ENCODE measurements at places on chromosomes 12 and 14.

DNA sequence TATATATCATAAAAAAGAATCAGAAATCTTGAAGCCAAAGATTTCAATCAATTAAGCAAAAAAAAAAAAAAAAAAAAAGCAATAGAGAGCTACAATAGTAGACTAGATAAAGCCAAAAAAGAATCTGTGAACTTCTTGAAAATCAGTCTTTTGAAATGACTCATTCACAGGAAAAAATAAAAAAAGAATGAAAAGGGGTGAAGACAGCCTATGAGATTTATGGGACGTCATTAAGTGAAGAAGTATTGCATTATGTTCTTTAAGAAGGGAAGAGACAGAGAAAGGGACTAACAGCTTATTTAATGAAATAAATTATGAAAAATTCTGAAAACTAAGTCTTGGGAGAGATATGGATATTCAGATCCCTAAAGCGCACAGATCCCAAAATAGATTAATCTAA is 103.8 kb downstream of the ACSS3 start:
- no peak for DNase-seq

DNA sequence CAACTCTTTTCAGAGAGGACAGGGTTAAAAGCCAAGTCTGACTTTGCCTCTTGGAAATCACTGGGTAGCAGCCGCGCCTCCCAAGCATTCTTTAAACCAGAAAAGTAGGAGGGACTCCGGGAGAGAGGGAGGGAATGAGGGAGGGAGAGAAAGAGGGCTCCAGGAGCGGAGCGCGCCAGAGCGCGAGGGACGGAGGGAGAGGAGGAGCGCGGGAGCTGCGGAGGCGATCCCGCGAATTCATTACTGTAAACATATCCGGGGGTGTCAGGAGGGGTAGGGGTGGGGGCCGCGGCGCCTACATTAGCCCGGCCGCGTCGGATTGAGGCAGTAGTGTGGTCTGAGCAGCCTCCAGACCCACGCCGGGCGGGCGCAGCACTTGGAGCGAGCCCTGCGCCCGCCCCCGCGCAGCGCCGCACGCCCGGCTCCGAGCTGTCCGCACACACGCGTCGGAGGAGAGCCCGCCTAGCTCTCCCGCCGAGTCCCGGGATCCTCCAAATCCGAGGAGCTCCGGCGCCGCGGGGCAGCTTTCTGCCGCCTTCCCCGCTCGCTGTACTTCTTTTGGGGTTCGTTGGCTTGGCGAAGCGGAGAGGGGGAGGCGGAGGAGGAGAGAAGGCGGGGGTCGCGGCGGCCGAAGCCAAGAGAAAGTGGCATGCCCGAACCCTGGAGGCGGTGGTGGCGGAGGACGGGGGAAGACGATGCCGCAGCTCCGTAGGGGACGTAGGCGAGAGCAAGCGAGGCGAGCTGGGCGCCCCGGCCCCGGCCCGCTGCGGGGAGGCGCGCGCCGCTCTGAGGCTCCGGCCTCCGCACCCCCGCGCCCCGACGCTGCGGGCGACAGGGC is 3.3 kb downstream of the FLRT2 start:
- DNase-seq = peak; percentile 76

GRCh38 chr12:120688527-120689071 is 1.6 kb downstream of the MLEC start:
- DNase-seq = no peak

DNA sequence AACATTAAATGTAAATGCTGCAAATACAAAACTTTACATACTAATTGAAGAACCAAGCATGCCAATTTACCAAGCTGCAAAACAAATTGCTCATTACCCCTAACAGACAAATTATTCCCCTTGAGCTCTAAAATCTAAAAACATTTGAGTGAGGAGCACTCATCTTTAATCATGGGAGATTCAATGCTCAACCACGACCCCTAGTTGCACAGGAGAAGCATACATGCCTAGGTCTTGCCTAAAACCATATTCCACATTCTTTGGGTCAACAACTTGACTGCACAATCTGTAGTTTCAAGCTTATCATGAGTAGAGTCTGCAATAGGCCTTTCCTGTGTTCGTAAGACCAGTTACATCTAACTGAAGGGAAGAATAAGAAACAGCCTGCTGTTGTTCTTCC is 69.7 kb downstream of the MGAT4C start:
- no peak for DNase-seq

GRCh38 chr12:103673891-103674375 is 86.9 kb downstream of the STAB2 start:
- DNase-seq = no peak

GRCh38 chr12:118553856-118554504 is 177.6 kb downstream of the SUDS3 start:
- DNase-seq = no peak

- DNase-seq = no peak
These were observed 508 bp downstream of the HNRNPC start for GRCh38 chr14:21268617-21269251.

DNA sequence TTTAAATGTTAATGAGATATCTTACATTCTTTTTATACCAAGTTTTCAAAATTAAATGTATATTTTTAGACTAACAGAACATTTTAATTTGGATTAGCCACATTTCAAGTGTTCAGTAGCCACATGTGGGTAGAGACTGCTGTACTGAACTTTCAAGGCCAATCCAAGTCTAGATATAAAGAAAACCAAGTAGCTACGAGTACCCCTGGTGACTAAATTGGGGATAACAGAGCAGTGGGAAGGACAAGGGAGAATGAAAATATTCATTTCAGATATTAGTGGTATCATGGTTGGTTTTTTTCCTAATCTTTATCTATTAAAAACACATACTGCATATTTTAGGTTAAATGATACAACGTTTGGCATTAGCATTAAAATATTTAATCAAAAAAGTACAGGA is 69.4 kb upstream of the RHOJ start:
- no peak for DNase-seq

DNA sequence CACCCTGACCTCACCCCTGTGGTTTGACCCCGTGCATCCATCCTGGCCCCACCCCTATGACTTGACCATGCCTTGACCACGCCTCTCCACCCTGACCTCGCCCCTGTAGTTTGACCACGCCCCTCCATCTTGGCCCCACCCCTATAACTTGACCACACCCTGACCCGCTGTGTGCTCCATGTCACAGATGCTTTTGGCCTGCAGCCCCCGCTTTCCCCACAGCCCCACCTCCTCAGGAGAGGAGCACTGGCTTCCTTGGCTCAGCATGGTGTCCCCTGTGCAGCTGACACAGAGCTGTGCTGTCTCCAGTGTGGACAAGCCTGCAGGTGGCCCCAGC is 269.9 kb upstream of the SFSWAP start:
- no peak for DNase-seq

GRCh38 chr12:51012570-51013236 is 13.5 kb downstream of the SLC11A2 start:
- DNase-seq = no peak

DNA sequence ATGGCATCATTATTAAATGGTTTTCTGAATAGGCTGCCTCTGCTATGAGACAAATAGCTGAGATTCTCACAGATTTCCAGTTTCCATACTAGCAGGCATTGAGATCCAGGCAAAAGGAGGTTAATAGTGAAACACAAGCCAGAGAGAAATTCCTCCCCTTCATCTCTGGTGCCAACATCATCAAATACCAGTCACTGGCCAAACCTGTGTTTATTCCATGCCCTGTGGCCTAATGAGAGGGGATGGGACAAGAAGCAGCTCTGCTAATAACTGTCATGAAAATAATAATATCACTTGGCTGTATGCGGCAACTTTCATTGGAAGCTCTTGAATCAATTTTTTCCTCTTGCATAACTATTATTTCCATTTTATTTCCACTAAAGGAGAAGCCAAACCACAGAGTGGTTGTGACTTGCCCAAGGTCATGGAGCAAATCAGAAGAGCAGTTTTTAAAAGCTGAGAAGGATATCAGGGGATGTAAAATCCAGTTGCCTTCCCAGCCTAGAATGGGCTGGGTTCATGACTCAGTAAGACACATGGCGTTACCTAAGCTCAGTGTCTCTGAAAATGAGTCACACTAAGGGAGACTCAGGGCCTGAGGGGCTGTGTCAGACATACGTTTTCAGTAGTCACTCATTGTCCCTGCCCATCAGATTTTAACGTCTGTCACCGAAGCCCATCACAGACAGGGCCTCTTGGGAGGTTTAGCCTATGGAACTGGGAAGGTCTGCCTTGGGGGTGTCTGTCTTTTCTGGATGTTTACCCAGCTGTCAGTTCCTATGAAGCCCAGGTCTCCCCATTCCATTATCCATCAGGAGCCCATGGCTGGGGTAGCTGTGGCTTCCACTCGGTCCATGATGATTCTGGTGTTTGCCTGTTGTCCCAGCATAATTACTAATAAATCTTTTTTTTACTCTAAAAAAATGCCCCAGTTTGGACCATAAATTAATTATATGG is 208.8 kb upstream of the EEA1 start:
- no peak for DNase-seq

GRCh38 chr14:96538097-96538989 is 36.2 kb downstream of the PAPOLA start:
- DNase-seq = no peak

DNA sequence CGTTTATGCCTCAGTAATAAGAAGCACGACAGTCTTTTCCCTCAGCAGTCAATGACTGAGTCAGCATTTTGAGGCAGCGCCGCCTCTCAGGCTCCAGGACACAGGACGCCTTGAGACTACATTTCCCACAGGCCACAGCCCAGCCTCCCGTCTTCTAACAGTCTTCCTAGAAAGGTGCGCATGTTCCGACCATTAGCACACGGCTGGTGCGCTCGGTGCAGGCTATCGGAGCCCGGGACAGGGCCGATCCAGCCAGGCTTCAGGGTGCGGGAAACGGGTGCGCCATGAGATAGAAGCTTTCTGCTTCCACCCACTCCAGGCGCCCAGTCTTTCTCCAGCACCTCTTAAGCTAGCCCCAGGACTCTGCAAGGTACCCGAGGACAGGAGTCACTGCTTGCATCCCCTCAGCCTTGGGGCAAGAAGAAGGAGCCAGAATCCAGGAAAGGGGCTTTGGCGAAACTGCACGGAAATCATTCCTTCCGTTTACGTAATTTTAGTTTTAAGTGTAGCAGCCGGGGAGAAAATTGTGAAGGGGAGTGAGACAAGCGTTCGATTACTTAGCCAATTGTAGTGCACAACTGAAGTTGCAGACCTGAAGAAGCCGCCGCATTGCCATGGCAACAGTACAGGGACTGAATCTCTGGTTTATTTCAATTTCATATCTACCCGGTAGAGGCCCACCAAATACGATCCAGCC is 54.0 kb downstream of the ZNF641 start:
- DNase-seq = no peak

DNA sequence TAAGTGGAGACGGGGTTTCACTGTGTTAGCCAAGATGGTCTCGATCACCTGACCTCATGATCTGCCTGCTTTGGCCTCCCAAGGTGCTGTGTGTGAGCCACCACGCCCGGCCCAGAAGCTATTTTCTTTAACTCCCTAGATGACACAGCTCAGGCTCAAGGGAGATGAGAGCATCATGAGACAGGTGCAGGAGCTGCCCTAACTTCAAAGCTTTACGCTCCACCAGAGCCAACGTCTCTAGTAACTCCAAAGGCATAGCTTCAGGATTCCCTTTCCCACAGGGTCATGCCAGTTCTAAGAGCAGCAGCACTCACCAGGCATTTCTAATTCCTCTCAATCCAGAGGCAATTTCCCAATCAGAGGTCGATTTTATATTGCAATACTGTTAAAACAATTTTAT is 21.0 kb downstream of the NDUFA12 start:
- DNase-seq = no peak

Measured in NCI-H187 (cell line).